ENCODE measurements at places on chromosomes 1 and 21.

- DNase-seq, result peak; percentile 84
Observed at GRCh38 chr1:58739856-58740466, 40.1 kb upstream of the MYSM1 start.

DNA sequence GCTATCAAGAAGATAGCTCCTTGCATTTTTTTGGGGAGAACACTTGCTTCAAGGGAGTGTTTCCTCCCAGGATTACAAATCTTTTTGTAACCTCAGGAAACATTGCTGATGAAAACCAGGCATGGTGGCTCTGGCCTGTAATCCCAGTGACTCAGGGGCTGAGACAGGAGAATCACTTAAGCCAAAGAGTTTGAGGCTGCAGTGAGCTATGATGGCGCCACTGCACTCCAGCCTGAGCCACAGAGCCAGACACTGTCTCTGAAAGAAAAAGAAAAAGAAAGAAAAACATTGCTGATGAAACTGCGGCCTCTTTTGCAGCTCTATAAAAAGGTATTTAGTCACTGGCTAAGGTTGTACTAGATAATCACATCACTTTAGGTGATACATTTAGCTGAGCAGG, 7.3 kb downstream of the RNU1-2 start:
- DNase-seq, result peak; percentile 84

- DNase-seq, result no peak
Observed at GRCh38 chr1:204134103-204134502, 17.7 kb downstream of the ETNK2 start.

GRCh38 chr1:241332037-241332409, 25.0 kb downstream of the RGS7 start:
- no peak for DNase-seq

GRCh38 chr1:165762725-165763124, 5.9 kb downstream of the TMCO1 start:
- no peak for DNase-seq

DNA sequence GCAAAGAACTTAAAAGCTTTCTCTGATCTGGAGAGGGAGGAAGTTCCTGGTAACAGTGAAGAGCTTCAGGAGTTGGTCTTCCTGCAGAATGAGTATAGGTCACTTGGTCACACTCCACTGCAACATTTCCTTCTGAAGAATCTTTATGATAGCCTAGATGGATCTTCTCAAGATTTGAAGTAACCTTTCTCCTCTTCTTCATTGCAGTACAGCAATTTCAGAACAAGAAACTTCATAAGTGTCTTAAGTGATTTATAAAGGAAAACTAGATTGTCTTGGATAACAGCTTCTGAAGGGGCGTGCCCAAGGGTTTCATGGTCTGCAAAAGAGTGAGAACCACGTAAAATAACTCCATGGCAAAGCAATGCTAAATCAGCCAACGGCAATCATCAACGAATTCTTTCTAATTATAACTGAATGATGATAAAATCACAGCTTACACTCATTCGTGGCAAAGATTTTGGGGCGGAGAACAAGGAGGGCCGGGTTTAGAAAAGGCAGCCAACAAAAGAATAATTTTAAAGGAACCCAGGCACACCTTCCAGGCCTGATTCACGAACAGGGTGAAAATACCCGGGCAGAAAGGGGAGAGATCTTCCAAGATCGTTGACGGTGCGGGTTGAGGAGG, 53.9 kb upstream of the ASPM start:
- DNase-seq, result peak; percentile 52

- peak; percentile 52 for DNase-seq
Observed at GRCh38 chr1:201554190-201554600, 15.3 kb downstream of the NAV1 start.

DNA sequence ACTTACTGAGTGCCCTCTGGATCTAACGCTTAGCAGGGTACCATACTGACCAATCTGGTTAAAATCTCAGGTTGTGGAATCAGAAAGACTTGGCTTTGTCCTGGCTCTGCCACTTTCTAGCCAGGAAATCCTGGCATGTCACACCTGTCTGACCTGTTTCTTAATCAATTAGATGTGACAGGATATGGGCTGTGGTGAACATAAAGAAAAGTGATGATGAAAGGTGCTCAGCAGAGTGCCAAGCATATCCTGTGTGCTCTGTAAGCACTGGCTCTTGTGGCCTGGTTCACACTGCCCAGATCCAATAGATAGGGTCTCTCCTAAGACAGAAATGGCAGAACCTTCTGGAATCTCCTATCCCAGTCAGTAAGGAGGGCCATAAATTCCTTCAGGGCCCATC, 53.9 kb downstream of the PHC2 start:
- DNase-seq, result no peak

DNA sequence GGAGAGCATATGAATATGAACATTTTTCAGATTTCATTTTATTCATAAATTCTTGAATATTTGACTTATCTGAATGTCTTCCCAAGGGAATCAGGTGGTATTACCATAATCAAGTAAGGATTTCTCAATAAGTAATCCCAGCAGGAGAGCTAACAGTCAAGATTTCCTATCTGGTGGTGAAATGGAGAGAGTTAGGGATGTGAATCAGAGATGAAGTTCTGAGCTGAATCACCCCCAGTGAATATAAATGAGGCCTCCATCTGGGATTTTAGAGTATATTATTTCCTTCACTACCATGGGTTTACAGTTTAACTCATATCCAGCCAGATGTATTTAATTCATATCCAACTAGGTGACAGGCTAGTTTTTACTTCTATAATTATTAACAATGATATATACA, 61.5 kb upstream of the RGS2 start:
- peak; percentile 62 for DNase-seq

GRCh38 chr1:111732718-111733117, 6.5 kb downstream of the INKA2 start:
- DNase-seq, result no peak

GRCh38 chr1:151011154-151011850, 3.1 kb downstream of the PRUNE1 start:
- DNase-seq, result peak; percentile 11

GRCh38 chr1:214824763-214825162, 221.8 kb downstream of the CENPF start:
- DNase-seq, result peak; percentile 23

- no peak for DNase-seq
Observed at GRCh38 chr1:63730211-63730610, 43.6 kb upstream of the ROR1 start.

GRCh38 chr1:53365437-53366063, 37.7 kb upstream of the LRP8 start:
- DNase-seq, result no peak

DNA sequence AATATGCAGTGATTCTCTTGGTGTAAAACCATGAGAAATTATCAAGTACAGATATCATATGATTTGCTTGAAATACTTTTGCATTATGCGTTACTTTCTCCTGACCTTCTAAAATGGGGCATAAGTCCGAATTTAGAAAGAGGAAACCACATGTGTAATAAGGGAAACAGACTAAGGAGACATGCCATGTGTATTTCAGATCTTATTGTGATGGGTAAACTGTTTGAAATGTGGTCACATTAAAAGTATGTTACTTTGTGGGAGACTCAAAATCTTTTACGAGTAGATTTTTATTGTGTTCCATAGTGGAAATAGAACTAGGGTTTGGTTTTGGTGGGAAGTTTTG, 173.0 kb downstream of the NFIA start:
- no peak for DNase-seq

DNA sequence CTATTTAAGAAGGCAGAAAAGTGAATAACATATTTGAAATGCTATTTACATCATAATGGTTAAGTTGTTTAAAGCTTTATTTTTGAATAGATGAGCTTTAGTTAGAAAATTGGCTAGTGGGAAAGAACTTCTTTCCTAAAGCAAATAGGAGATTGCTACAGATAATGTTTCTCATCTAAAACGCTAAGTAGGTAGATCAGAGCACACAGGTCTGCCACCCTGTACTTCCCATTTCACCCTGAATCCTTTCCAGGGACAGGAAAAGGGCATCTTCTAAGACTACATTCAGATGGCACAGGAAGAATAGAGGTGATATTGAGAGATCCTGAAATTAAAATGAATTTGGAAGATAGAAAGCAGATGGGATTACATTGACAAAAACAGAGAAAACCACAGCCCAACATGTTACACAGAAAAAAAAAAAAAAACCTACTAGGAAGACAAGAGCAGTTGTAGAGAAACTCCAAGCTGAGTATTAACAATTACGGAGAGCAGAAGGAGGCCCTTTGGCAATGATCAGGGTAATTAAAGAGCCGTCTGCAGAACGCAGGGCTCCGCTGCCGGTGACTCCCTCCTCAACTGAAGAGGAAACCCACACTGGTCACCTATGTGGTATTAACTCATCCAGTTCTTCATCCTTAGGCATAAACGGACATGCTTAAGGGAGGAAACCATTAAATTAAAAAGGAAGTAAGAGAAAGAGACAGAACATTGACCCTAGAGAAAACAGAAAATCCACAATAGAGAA, 53.6 kb upstream of the MAP10 start:
- DNase-seq, result no peak

GRCh38 chr1:207393610-207394009, 60.5 kb upstream of the CR2 start:
- peak; percentile 87 for DNase-seq

GRCh38 chr21:38349111-38349746, 92.4 kb downstream of the KCNJ15 start:
- DNase-seq, result no peak

GRCh38 chr1:231138236-231138635, 23.6 kb upstream of the TRIM67 start:
- no peak for DNase-seq

DNA sequence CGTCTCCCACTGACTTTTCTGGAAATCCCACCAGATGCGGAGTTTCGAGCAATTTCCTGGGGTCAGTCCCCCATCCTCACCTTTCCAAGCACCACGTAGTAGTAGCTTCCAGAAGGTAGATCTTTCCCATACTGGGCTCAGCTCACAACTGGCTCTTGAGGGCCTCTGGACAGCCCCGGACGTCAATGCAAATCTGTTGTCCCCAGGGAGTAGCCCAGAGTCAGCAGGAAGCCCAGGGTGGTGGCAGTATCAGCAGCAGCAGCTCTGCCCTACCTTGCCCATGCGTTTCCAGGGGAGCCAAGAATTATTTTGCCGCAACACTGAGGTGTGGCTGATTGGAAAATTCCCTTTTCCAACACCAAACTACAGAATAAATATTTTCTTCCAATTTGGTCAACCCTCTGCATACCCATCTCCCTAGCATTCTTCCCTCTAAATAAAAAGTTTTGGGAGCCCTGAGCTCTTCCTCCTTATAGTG, 70.3 kb downstream of the CD46 start:
- DNase-seq, result no peak

DNA sequence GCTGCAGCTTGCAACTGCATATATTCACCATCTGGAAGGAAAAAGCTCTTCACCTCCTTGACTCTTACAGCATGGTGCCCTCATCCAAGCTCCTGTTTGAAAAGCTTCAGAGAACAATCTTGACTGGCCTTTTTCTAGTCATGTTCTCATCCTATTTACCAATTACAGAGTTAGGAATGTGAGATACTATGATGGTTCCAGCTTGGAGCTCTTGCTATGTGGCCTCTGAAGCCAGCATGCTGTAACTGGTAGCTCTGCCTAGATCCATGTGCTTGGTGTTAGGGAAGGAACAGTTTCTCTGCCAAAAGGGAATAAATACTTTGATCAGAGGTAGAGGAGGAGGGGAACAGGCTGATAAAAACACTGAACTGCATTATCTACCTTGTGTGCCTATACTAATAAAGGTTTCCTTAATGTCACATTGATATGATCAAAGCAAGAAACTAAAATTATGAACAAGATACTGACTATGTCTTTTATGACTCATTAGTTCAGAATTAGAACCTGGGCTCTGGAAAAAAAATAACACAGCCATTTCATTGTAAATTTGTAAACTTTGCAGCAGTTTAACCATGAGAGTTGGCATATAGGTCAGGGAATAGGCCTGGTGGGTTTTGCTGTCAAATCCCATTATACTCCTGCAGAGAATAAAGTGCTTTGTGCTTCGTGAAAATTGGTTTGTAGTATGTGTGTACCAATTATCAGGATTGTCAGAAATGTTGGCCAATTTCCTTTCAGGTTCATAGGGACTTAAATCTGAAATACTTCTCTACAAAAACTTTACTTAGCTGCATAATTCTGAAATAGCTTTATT, 92.7 kb downstream of the LEPR start:
- DNase-seq, result peak; percentile 32

- no peak for DNase-seq
Observed at GRCh38 chr1:84827555-84827954, 65.5 kb downstream of the LPAR3 start.

DNA sequence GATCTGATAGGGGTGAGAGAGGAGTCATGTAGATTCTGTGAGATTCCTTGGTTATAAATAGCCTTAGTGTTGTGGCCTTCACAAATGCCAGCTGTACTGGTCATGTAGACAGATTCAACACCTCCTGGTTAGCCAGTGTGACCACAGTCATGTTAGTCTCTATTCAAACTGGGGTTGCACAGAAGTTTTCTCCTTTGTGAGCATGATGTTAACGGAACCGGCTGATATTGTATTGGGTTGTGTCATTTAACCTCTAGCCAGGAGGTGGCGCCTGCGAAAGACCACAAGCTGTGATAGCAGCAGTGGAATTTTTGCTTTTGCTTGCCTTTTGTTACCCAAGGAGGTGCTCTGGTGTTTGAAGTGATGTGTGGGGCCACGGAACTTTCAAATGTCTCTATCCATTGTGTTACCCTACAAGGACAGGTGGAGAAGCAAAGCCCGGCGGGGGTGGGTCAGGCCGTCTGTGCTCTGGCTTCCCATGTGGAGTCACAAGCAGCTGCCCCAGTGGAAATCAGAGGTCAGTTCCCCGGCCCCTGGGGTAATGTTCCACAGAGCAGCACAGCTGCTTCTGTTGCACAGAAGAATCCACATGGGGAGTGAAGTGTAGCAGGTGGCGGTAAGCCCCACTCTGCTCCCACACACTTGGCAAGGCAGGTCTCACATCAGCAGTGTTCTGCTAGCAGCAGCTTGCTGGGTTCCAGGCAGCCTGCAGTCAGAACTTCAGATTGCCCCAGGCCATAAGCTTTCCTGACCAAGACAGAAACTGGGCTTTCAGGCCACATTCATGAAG, 112.6 kb downstream of the ADAMTS1 start:
- DNase-seq, result peak; percentile 67

DNA sequence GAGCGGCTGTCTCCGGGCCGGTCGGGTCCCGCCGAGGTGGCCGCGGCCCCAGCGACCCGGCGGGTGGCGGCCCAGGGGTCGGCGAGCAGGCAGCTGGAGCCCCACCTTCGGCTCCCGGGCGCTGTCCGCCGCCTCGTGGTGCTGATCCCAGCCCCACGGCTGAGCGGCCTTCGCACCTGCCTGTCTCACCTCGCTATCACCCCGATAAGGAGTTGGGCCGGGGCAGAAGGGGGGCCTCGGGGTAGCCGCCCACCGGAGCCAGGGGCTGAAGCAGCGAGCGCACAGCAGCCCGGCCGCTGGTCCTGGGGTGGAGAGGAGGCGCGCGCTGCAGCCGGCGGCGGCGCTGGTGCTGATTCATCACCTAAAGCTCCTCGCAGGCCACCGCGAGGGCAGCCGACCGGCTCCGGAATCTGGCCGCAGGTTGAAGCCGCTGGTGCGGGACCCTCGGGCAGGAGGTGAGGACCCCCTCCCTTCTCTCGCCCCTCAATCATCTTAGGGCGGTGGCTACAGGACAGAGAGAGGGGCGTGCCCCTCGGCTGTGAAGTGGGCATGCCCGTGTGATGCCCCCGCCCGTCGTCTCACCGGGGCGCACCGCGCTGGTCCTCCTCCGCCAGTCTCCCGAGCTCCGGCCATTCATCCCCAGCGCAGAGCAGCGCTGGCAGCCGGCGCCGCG, 575 bp downstream of the TRIM67 start:
- DNase-seq, result peak; percentile 10

GRCh38 chr1:92085727-92086126, 5.6 kb downstream of the BTBD8 start:
- DNase-seq, result no peak

GRCh38 chr1:56115701-56116100, 463.7 kb downstream of the PLPP3 start:
- DNase-seq, result no peak
